T follicular helper cell (primary cell): ENCODE measurements at places on chromosomes 4 and X.

DNA sequence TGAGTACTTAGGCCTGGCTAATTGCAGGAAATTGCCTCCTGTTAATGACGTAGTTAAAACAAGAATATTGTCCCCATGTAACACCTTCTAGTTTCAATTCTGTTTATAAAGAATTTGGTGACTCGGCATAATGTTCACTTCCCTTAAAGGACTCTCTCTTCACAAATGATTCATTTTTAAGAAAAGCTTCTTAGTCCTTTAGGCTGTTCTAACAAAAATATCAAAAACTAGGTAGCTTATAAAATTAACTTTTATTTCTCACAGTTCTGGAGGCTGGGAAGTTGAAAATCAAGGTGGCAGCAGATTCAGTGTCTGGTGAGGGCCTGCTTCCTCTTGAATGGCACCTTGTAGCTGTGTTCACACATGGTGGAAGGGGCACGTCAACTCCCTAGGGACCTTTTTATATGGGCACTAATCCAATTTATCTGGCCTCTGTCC is 23.8 kb downstream of the COL25A1 start:
- no peak for DNase-seq

DNA sequence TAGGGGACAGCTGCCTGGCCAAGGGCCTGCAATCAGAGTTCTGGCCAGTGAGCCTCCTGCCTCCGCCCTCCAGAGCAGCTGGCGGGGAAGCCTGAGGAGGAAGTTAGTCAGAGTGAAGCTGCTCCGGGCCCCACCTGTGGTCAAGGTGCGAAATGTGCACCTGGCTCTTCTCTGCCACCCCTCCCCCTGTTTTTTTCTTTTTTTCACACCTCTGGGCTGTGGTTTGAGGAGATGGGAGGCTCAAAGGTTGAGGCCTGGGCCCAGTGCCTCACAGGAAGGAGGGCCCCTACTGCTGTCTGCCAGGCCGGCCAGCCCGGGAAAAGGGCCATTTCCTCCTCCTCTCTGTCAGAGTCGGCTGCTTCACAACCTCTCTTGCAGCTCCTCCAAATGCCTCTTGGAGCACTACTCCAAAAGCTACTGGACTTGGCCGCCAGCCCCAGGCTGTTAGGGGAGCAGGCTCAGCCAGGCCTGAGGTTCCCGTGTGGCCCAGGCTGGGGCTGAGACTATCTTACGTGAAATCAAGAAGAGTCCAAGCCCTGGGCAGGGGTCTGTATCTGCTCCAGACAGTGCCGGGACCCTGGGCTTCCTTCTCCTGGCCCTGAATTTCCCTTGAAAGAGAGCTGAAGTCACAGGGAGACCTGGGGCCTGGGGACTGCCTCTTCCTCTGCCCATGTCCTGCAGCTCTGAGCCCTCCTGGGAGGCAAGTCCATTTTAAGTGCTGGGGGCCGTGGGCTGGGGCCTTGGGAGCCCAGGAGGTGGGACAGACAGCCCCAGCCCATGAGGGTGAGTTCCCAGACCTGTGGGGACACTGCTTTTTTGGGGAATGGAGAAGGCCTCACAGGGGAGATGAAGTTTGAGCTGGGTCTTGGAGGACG is 4.5 kb upstream of the CXCR3 start:
- DNase-seq, result peak; percentile 48

GRCh38 chr4:77593101-77593500 is 12.5 kb upstream of the CXCL13 start:
- DNase-seq, result no peak

DNA sequence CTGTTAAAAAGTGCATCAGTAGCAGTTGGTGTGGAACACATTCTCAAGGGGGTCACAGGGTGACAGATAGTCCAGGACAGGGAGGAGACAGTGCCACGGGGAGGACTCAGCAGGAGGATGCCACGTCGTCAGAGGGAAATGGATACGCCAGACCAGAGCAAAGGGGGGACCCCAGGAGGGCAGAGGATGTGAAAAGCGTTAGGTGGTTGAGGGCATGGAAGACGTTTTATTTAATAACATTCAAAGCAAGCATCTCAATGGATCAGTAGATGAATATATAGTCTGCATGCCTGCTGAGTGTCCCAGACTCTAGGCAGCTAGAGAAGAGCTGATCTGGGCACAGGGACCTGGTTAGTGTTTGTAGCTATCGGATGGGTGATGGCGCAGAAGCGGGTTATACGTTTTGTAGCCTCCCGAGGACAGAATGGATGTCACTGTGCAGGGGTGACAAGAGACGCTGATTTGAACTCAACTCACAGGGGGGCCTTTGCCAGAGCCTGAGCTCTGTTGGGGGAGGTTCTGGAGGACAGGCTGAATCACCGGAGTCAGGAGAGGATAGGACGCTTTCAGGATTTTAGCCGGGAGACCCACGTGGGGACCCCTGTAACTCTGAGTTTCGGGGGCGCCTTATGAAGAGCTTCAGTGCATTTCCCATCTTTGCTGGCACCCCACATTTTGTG is 81.3 kb downstream of the STOX2 start:
- DNase-seq, result no peak

GRCh38 chr4:13368217-13368616 is 115.9 kb downstream of the RAB28 start:
- no peak for DNase-seq

DNA sequence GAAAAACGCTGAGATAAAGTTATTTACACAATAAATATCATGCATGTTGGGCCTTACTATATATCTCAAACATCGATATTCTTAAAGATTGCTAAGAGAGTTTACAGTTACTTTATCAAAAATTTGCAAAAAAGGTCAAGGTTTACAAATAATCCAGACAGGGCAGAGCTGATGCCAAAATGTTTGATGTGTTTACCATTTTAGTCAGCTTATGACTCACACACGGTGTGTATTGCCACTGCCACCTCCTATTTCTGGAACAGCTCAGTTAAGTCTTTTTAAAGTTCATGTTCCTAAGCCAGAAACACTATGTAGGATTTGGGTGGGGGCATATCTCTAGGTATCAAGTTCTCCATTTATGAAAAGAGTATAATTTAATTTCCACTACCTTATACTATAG is 580.6 kb downstream of the INPP4B start:
- no peak for DNase-seq

GRCh38 chr4:15513545-15513944 is 43.9 kb downstream of the CC2D2A start:
- no peak for DNase-seq

DNA sequence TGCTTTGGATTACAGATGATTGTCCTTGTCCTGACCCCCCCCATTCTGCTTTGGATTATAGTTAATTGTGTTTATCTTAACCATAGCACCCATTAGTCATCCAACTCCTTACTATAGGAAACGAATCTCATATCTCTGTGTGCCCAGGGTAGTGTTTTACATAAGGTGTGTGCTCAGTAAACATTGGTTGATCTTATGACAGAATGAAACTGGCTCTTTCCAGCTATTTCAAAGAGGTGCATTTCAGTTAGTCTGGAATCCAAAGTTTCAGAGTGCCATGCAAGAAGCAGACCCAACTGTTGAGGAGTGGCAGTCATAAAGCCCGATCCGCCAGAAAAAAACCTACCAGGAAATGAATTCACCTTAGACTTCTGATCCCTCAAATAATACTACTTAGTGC is 14.7 kb downstream of the TRIM2 start:
- DNase-seq, result no peak

GRCh38 chr4:152099981-152100378 is 339.2 kb upstream of the GATB start:
- no peak for DNase-seq

DNA sequence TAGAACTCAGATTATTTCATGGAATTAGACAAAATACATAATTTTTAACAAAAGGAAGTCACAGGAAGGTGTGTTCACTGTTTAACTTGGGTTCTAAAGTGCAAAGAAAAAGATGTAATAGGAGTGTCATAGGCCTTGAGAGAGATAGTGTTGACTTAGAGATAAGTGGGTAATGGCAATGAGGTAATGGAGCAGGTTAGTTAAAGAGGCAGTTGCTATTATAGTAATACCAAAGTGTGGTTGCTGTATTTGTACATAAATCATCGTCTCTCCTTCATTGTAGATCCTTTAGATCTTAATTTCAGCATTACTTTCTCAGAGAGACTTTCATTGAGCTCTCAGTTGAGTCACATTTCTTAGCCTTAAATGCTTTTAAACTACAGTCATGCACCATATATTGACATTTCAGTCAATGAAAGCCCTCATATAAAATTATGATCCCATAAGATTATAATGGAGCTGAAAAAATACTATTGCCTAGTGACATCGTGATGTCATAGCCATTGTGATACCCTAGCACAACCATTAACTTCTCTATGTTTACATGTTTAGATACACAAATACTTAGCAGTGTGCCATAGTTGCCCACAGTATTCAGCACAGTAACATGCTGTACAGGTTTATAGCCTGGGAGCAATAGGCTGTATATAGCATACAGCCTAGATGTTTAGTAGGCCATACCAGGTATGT is 245.4 kb downstream of the ADGRL3 start:
- DNase-seq, result no peak

DNA sequence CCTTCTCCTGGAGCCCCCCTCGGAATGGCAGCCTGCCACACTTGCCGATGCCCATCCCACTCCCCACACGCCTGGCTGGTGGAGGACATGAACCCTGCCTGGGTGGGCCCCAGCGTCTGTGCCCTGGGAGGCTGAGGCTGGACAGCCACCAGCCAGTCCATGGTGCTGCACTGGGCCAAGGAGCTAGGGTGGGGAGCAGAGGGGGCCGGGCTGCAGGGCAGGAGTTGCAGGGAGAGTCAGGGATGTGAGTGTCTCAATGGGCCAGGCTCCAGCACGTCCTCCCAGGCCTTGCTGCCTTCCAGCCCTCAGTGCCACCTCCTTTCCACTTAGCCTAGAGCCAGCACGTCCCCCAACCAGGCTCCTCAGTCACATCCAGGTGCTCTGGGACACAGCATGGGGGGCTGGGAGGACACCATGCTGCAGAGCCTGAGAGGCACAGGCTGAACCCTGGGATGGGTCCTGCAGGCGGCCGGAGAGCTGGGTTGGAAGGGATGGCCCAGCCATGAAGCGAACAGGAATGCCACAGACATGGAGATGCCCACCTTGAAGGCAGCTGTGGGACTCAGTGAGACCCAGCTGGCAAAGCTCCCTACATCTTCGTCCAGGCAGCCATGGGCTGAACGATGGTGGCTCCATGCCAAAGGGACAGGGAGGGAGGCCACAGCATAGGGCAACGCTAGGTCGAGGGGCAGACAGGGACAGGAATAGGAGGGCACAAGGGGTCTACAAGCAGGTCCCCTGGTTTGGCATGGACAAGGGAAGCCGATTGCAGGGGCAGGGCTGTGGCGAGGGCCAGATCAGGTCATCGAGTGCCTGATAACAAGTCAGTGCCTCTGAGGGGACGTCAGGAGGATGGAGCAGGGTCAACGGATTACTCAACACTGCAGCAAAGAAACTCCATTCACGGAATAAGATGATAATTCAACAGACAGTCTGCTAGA is 30.1 kb upstream of the MXD4 start:
- DNase-seq, result no peak

DNA sequence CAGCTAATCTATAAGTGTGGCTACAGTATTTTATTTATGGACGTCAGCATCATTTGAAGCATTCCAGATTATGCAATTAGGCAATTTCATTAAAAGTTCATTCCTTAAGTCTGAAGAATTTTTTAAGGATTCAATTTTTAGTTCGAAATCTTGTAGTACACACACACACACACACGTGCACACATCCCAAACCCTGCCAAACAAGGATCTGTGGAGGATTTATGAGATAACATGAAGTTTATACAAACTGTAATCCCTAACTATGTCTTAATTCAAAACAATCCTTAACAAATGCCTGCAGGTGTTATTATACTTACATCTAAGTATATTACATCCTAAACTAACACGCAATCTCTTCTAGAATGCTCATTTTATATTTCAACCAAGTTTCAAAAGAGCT is 105.8 kb downstream of the ELOVL6 start:
- no peak for DNase-seq

DNA sequence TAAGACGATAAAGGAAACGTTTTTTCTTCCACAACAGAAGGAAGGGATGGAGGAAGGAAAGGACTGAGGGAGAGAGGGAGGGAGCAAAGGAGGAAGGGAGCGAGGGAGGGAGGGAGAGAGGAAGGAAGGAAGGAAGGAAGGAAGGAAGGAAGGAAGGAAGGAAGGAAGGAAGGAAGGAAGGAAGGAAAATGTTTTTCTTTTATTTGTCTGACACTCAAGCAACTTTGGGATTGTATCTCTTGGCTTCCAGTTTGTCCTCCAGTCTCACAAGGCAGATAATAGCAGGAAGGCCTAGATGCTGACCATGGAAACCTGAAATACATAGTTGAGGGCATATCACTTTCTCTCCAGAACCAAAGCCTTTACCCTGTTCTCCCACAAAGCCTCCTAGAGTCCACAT is 226.7 kb downstream of the ZNF674 start:
- DNase-seq, result no peak

- DNase-seq, result no peak
Measured at GRCh38 chr4:182593864-182594263, 323.3 kb downstream of the DCTD start.

DNA sequence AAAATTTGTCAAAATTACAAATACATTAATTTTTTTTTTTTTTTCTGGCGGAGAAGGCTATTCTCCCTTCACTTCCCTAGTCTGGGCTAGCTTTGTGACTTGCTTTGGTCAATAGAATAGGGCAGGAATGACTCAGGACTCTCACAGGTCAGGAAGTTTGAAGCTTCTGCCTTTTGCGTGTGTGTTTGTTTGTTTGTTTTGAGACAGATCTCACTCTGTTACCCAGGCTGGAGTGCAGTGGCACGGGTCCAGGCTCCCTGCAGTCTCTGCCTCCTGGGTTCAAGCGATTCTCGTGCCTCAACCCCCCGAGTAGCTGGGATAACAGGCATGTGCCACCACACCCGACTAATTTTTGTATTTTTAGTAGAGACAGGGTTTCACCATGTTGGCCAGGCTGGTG is 55.9 kb upstream of the USP9X start:
- DNase-seq, result no peak

- DNase-seq, result no peak
Measured at GRCh38 chr4:87227751-87228151, 7.3 kb upstream of the KLHL8 start.

GRCh38 chrX:136147315-136147901 is at the start of gene FHL1:
FHL1 (plus strand) TSS chrX:136147533.
- peak; percentile 43 for DNase-seq

DNA sequence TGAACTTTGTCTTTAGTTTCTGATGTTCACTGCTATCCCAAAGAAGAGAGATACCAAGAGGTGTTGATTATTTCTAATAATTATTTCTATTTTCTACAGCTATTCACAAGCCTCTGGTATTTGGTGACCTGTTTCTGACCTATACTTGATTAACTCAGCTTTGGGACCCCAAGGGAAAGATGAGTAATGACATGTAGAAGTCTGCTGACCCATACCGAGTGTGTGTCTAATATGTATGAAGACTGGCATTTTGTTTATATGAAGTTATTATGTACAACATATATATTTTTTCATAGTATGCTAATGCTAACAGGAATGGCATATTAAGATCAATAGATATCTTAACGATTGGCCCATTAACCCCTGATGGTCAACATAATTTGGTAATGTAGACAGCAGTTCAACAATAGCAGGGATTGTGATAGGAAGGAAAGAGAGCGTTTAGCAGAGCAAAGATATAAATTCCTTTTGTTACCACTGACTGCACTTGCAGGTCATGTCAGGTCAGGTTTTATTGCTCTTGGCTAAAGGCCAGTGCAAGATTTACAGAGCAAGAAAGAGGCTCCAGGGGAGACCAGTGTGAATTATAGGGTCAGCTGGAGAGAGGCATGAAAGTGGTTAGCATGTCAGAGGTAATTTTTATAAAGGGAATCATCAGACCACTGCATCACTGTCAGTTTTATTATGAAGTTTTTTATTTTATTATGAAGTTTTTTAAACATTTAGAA is 94.7 kb upstream of the DIPK2B start:
- no peak for DNase-seq
